ENCODE measurements at places on chromosomes 4 and X.

DNA sequence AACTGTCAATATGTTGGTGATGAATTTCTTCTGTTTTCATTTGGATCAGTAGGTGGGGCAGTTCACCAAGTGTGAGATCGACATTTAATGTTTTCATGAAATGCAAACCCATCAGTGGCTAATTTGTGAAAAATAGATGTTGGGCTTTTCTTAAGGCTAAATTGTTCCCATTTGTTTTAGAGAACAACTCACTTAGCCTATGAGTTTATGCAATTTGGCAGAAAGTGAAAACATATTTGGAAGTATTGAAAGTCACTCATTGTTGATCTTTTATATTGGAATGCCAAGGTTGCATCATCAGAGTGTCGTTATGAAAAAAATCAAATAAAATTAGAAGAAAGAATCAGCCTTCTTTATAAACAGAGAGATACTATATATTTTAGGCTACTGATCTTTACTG is 132.4 kb downstream of the RPA4 start:
- DNase-seq, result no peak

GRCh38 chrX:53321230-53321942 is 40.0 kb upstream of the IQSEC2 start:
- no peak for DNase-seq

DNA sequence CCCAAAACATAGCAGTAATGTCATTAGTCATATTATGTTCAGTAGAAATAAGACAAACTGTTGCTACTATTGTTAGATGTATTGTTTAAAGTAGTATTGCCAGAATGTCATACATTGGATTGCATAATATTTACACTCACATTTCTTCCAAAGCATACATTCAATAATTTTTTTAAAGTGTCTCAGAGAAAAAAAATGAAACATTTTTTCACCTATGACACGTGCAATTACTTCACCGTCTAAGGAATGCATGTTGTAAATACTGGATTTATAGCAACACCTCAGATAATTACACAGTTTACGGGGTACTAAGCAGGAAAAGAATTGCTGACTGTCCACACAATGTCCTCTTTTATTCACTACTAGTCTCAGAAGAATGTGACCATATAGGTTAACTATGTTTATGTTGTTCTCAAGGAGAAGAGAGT is 162.1 kb downstream of the PCDH18 start:
- no peak for DNase-seq

GRCh38 chrX:136322064-136322463 is 21.3 kb downstream of the ADGRG4 start:
- DNase-seq, result no peak

- no peak for DNase-seq
Observed at GRCh38 chr4:119142833-119143232, 7.2 kb downstream of the MYOZ2 start.

DNA sequence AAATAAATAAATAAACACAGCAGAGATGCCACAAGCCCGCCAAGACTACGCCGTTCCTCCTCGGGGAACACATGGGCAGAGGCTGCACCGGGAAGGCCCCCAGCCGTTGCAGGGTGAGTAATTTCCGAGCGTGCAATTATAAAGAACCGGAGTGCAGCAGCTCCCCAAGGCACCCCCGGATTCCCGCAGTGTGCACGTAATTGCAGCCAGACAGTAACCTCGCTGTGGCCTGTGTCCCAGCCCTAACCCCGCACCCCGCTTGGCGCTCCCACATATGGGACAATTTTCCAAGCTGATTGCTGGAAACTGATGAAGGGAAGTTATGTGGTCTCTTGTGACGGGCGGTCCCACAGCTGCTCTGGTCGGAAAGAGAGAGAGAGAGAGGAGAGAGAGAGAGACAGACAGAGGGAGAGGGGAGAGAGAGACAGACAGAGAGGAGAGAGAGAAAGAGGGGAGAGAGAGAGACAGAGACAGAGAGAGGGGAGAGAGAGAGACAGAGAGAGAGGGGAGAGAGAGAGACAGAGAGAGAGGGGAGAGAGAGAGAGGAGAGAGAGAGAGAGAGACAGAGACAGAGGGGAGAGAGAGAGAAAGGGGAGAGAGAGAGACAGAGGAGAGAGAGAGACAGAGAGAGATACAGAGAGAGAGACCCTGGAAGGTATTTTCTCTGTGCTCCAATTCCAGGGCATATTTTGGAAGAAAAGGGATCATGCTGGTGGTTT is 275.4 kb downstream of the SHOX start:
- no peak for DNase-seq

GRCh38 chr4:173531086-173531965 is 1.3 kb upstream of the HAND2 start:
- DNase-seq, result no peak

DNA sequence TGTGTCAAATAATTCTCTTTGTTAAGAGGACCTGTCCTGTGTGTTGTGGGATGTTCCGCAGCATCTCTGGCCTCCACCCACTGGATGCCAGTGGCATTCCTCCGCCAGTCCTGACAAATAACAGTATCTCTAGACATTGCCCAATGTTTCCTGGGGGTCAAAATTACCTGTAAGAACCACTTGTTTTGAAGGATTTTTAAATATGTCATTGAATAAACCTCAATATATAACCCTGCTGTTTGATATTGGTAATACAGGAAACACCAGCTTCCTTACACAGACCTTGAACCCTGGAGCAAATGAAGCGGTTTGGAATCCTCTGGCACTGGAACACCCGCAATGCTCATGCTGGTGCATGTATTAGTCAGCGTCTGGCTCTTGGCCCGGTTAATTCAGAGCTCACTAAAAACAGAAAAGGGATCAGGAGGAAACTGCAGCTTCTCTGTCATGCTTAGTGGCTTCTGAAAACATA is 101.3 kb downstream of the TBL1X start:
- no peak for DNase-seq

DNA sequence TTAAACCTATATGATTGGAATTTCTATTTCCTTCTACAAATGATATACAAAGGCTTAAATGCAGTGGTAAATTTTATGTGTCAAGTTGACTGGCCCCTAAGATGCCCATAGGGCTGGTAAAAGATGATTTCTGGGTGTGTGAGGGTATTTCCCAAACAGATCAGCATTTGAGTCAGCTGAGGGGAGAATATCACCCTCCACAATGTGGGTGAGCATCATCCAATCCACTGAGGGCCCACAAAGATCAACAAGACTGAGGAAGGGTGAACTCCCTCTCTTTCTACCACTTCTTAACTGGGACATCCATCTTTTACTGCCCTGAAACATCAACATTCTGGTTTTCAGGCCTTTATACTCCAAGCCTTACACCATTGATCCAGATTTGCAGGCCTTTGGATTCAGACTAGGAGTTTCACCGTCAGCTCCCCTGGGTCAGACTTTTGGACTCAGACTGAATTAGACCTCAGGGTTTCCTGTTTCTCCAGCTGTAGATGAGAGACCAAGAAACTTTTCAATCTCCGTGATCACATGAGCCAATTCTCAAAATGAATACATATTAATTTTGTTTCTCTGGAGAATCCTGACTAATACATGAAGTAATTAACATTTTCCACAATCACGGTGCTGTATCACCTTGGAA is 1020.7 kb upstream of the SLIT2 start:
- DNase-seq, result no peak

DNA sequence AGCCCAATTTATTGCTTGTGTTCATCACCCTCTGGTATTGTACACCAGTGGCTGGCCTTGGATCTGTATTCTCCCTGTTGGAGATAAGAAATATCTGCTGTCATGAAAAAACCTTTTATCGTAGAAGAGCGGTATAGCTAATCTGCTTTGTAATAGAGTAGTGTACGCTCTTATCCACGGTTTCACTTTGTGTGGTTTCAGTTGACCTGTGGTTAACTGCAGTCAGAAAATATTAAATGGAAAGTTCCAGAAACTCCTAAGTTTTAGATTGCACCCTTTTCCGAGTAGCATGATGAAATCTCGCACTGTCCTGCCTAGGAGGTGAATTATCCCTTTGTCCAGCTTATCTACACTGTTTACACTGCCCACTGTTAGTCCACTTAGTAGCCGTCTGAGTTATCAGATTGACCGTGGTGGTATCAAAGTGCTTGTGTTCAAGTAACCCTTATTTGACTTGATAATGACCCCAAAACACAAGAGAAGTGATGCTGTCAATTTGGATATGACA is 42.4 kb downstream of the KDM6A start:
- DNase-seq, result no peak

Data from CD4-positive, CD25-positive, alpha-beta regulatory T cell (primary cell).